ENCODE measurements at places on chromosomes 12 and 14.

- no peak for DNase-seq
Observed at GRCh38 chr14:74593241-74593953, 18.6 kb downstream of the LTBP2 start.

DNA sequence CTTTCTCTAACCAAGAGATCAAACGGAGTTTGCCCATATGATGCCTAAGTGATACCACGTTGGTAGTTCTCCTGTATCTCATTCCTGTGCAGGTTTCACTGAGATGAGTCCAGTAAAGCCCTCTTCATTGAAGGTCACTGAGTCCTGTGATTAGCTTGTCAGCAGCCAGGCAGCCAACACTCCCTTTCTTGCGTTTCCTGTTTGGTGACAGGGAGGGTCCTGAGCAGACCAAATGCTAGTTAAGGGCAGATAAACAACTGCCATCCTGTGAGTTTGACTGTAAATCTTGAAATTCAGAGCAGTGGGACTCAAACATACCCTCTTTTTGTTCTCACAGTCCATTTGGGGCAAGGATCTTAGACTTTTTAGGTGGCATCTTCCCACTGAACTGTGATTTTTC lies 39.4 kb downstream of the ZNF641 start:
- DNase-seq: no peak

DNA sequence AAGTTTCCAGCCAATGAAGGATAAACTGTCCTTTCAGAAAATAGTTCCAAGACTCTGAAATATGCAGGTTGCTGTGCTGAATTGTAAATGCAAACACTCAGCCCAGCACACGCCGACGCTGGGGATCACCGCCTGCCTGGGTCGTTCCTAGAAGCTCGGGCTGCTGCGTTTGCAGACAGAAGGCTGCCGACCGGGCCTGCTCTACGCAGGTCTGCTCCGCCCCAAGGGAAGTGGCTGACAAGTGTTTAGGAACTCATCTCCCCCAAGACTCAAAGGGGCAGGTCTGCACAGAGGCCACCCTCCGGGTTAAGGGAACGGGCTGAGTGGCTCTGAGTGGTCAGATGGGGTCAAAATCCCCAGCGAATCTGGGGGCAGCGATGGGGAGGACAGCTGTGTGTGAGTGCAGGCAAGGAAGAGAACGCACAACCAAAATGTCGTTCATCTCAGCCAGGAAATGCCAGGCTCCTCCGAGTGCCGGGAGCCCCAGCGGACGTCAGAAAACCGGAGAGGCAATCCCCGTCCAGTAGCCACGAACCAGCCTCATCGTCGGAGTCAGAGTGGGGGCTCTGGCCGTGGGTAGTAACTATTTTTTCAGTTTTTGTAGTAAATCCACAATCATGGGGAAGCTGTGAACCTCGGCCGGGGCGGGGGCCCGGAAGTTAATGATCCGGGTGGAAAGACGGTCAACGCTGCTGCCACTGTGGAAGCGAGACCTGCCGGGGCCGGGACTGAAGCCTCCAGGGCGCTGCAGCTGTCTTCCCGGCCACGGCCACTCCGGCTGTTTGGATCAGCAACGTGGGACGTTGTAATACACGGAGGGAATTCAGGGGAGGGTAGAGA lies 6.0 kb downstream of the GALNT9 start:
- DNase-seq: peak; percentile 49

DNA sequence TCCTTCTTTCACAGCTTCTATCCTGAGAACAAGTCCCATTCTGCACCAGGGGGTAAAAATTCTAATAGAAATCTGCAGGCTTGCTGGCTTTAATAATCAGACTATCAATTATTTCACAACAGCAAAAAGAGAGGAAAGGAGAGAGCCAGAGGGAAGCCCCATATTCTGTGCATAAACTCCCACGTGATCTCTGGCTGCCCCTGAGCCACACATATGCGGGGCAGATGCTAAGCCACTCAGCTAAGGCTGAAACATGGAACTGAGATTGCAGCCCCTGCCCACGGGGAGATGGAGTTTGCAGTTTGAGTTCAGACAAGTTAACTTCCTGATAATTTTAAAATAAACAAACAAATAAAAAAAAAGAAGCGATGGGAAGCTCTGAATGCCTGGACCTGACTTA lies 254.4 kb upstream of the CCDC196 start:
- no peak for DNase-seq

- no peak for DNase-seq
Observed at GRCh38 chr12:12779007-12779406, 6.5 kb upstream of the APOLD1 start.

- no peak for DNase-seq
Observed at GRCh38 chr14:35297706-35298105, 5.5 kb downstream of the PSMA6 start.

DNA sequence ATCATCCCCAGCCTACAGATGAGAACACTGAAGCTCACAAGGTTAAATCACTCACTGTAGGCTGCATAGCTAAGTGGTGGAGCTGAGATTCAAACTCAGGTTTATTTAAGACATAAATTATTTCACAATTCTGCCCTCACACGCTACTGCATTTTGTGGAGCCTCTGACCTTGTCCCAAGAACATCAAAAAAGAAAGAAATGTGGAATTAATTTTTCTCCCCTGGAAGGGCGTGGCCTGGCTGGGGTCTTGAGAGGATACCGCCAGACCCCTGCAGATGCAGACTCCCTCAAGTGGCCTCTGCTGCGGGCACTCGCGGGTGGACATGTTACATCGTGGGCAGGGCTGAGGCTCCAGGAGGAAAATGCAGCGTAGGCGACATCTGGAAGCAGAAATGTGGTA lies 40.6 kb downstream of the LTBP2 start:
- DNase-seq: no peak

- DNase-seq: no peak
Observed at GRCh38 chr14:61516118-61516743, 179.1 kb upstream of the HIF1A start.

- no peak for DNase-seq
Observed at GRCh38 chr12:31999692-32000091, 40.5 kb downstream of the RESF1 start.

GRCh38 chr12:4301932-4302501 lies 19.0 kb upstream of the TIGAR start:
- DNase-seq: no peak

- DNase-seq: no peak
Observed at GRCh38 chr14:99839696-99840095, 46.5 kb downstream of the EML1 start.

- DNase-seq: no peak
Observed at GRCh38 chr12:26428420-26428819, 233.0 kb downstream of the SSPN start.

GRCh38 chr12:30582943-30583342 lies 112.7 kb downstream of the IPO8 start:
- no peak for DNase-seq

DNA sequence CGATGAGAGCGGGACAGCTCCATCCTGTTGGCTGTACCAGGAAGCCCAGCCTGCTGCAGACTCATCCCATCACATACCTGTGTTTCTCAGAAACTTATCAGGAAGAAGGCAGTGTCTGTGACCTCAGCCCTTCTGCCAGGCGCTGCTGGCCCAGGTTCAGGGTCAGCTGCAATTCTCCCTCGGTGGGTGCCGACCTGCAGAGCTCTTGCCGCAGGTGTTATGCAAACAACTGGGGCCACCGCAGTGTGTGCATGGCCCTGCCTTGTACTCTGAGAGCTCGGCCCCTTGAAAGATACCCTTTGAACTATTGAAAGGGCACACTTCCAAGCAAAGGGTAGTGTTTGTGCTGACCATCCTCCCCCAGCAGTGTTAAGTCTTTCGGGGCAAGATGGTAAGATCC lies 322.2 kb upstream of the DIO3 start:
- DNase-seq: no peak

DNA sequence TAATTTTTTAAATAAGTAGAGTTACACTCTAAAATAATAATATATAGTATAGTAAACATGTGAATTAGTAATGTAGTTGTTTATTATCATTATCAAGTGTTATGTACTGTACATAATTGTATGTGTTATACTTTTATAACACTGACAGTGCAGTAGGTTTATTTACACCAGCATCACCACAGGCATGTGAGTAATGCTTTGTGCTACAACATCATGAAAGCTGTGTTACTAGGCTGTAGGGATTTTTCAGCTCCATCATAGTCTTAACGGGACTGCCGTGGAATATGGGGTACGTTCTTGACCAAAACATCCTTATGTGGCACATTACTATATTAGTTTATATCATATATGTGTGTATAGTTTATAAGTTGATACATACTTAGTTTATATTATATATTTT lies 8.6 kb downstream of the FNTB start:
- no peak for DNase-seq

- DNase-seq: no peak
Observed at GRCh38 chr12:101794574-101794973, 36.2 kb downstream of the GNPTAB start.

- no peak for DNase-seq
Observed at GRCh38 chr12:84607170-84607819, 305.3 kb downstream of the SLC6A15 start.

DNA sequence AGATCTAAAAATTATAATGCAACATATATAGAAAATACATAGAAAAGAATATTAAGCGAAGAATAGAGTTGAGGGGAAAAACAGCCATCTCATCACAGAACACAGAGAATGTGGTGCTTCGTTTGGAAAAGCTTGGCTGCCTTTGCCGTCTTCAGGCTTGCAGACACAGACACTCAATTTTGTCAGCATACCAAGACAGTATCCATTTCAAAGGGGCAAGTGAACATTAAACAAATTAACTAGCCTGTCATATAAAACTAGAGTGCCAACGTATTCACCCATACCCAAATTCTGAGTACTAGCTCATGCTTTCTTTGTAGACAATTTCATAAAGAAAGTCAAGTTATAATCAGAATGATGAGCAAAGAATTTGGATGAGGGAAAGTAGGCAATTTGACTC lies 40.5 kb downstream of the DMAC2L start:
- no peak for DNase-seq

- no peak for DNase-seq
Observed at GRCh38 chr12:67647181-67647798, 1.3 kb upstream of the DYRK2 start.

- peak; percentile 76 for DNase-seq
Observed at GRCh38 chr14:100341301-100342031, 18.3 kb downstream of the SLC25A47 start.

DNA sequence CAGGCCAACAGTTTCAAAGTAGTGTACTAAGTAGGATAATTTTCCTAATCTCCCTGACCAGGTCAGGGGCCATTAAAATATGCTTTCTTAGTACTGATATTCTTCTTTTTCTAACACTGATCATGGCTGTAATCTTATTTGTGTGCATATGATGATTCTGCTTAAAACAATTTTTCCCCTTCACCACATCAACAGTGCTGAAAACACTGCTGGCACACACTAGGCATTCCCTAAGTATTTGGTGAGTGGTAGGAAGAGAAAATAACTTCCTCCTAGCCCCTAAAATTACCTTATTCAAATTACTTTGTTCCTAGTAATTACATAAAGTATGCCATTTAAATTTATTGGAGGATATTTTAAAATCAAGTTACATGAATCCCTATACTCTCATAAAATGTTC lies 49.9 kb upstream of the BBS10 start:
- no peak for DNase-seq

GRCh38 chr14:105283028-105283427 lies 17.8 kb downstream of the BRF1 start:
- DNase-seq: no peak

DNA sequence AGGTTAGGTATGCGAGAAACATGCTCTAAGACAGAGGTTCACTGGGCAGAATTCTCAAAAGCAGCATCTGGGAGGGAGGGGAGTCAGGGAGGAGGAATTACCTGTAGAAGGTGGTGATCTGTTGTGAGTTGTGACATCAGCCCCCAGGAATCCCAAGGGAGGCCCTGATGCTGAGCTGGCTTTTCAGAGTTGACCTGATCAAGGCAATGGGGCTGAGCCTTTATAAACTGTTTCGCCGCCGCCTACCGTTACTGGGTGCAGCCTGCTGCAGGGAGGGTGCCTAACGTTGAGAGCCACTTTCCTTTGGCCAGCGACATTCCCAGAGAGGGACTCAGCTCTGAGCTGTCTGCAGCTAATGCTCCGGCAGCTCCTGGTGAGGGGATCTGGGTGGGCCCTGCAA lies 257.9 kb upstream of the TMEM132C start:
- no peak for DNase-seq

DNA sequence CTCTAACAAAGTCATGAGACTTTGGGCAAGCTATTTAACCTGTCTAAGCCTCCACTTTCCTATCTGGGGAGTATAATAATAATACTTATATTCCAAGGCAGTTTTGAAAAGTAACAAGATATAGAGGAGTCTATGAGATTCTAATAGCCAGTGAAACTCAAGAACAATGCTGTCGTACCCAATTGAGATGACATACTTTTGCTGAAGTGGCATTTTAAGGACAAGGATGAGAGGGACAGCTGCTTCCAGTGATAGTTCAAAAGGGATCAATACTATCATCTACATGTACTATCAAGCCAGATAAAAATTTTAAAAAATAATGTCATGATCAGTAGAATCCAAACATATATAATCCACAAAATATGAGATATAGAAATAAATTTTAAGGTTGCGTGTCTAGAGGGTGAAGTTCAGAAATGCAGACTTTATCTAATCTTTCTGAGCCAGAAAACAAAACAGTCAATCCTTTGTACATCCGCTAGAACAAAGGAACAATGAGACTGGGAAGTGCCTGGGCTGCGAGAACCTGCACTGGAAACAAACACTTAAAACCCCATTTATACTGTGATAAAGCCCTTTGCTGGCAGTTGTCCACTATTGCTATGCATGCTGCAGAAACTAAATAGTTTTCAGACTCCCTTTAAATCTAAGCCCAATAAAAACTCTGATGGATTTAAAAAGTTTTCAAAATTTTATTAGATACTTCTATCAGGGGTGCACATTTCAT lies 38.6 kb downstream of the PTPRB start:
- no peak for DNase-seq

DNA sequence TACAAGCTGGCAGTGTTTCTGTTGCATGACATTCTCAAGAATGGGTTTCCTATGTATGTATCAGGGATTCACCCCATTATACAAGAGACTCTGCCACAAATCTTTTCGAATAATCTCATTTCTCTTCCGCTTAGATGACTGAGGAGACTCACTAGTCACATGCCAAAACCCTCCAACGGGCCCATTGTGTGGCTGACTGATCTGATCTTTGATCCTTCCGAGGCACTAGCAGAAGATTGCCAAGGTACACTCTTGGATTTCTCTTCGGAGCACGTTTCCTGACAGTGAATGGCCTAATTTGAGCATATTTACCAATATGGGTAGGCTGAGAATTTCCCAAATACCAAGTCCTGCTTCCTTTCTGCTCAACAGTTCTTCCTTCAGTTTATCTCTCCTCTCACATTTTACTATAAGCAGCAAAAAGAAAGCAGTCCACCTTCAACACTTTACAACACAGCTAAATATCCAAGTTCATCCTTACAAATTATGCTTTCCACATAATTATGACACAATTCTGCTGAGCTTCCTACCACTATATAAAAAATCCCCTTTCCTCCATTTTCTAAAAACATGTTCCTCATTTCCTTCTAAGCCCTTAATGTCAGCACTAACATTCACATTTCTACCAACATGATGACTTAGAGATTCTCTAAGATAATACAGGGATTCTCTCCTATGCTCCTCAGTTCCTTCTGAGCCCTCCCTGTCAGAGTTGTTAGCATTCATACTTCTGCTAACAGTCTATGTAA lies 11.0 kb downstream of the PRPH start:
- DNase-seq: no peak
